Common myeloid progenitor, CD34-positive (primary cell): ENCODE measurements at places on chromosomes 5 and 9.

- peak; percentile 54 for DNase-seq
Measured at GRCh38 chr5:139668064-139668880, 20.1 kb downstream of the CXXC5 start.

- no peak for DNase-seq
Measured at GRCh38 chr5:137185193-137185592, 313.9 kb downstream of the SPOCK1 start.

DNA sequence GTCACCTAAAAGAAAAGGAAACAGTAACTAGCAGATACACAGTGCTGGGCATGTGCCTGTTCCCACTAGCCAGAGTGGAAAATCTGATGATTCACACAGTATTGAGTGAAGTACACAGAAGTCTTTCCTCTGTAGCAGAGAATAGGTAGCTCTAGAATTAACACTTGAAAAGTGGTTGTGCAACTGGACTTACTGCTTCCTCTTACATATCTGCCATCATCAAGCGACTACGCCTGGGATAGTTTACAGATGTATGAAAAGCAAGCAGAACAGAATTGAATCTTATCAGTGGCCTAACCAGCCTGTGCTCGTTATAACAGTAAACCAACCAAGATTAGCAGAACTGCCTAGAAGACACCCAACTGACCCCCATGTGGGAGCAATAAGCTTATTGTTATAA is 130.6 kb downstream of the DTWD2 start:
- peak; percentile 53 for DNase-seq

- DNase-seq = no peak
Measured at GRCh38 chr5:40781843-40782409, 16.2 kb downstream of the PRKAA1 start.

DNA sequence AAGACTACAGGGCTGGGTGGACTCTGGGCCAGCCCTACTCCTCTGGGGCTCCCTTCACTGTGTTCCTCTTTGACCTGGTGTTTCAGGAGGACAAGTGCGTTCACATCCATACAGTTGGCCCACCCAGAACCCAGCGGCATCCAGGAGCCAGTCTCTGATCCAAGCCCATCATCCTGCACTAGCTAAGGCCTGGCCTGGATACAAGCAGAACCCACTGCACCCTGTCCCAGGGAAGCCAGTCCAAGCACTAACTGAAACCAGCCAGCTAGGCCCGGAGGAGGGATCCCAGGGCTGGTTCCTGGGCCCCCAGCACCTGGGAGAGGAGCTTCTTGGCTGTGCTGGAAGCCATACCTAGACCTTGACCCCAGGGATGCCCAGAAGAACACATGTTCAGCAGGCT is 4.1 kb upstream of the GBGT1 start:
- DNase-seq = no peak

DNA sequence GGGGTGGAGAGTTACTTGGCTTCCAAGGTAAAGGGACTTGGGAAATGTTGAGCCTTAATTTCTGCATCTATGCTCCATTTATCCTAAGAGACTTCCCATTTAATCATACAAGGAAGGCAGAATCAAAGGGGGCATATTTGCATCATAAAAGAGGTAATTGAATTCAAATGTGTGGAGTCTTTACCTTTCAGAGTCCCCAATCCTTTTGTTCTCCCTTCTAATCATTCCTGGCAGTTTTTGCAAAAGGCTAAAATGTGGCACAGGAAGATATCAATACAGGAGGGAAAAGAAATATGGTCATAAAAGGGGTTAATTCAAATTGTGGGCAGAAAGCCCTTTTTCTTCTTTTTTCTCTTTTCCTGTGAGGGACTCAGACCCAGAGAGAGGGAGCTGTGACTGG is 69.5 kb downstream of the SFXN1 start:
- no peak for DNase-seq
